Upper lobe of left lung (tissue), 6 donors: ENCODE measurements at places on chromosomes 5 and 9. TPM values are rescaled to one million over a fixed set of nuclear protein-coding genes. Genes with fewer than 3 reads are reported as not detected.

- H3K27me3 ChIP-seq = no peaks in the 10 kb centered on the region
- H3K27ac ChIP-seq = no peak overlapping the region
- no peak overlapping the region for H3K4me3 ChIP-seq
- DNase-seq = no peak
These were observed 34.3 kb downstream of the ZNF462 start for GRCh38 chr9:106897236-106897635.

Gene SAPCD2
- total RNA-seq = 0.69 TPM

DNA sequence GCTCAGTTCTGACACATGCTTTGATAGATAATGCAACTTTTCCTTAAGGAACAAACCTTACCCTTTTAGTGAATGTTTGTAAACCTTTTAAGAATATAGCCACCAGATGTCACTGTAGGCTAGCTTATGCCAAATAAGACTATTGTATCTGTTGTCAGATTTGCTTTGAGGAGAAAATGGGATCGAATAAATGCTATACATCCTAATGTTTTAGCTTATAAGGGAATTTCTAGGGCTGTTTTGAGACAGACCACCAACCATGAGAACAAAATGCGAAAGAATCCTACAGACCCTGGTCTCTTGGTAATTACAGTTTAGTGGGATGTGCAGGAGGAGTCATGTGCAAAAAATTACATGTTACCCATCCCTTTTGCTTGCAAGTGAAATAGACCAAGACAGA lies 127.6 kb upstream of the NMUR2 start:
- H3K27ac ChIP-seq = no peak overlapping the region
- no peaks in the 10 kb centered on the region for H3K36me3 ChIP-seq
- H3K4me3 ChIP-seq = no peak overlapping the region
- no peaks in the 10 kb centered on the region for H3K4me1 ChIP-seq
- DNase-seq = no peak

GRCh38 chr9:83299571-83299970 lies 236.6 kb upstream of the RASEF start:
- no peak for DNase-seq
- no peaks in the 10 kb centered on the region for H3K4me1 ChIP-seq
- H3K27ac ChIP-seq = no peak overlapping the region

Gene IL3
- total RNA-seq = not detected

GRCh38 chr5:125413496-125414274 lies 667.2 kb upstream of the ZNF608 start:
- no peak for DNase-seq
- H3K27me3 ChIP-seq = no peaks in the 10 kb centered on the region
- H3K36me3 ChIP-seq = no peaks in the 10 kb centered on the region

Gene CCL27
- total RNA-seq = not detected

DNA sequence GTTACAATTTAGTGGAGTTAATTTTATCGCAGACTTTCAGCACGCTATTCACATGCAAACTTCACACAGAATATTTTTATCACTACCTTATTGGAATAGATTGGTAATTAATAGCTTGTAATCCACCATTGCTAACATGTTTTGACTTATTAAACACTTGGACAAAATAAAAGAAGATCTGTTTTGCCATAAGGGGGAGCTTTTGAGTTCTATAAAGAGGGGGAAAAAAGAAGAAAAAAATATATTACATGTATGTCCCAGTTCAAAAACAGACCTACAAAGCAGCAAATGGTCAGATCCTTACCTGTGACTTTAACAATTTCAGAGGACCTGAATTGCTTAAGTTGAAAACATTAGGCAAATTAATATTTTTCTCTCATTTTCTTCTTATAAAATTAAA lies 1.2 kb upstream of the PAPPA start:
- DNase-seq = no peak
- H3K4me1 ChIP-seq = peaks cover 24% of the 10 kb centered on the region
- H3K4me3 ChIP-seq = no peak overlapping the region
- H3K27me3 ChIP-seq = peaks cover 5% of the 10 kb centered on the region

DNA sequence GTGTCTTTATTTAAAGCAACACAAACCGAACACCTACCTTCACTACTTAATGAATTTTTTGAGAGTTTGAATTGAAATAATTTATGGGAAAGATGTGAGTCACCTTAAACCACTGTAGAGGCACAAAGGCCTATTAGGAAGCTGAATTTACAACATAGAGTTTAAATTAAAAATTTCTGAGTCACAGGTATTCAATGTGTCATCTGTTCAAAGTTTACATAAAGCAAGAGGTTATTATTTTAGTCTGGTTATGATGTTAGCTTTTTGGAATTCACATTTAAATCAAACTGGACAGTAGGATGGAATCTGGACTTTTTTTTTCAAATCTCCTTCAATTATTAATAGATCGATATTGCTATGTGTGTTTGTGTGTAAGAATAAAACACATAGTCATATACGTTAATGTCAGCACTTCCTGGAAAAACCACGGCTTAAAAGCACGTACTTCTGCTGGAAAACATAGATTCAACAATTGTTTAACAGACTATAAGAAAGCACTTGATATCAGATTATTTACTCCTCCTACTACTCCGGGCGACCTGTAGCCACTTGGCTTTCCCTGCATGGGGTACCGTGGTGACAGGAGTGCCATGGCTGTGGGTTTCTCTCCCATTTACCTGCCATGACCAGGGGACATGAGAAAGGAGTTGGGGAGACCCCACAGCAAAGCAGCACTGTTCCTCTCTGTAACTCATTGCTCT lies 638.6 kb downstream of the SEMA5A start:
- no peaks in the 10 kb centered on the region for H3K4me1 ChIP-seq
- H3K27ac ChIP-seq = no peak overlapping the region
- H3K36me3 ChIP-seq = no peaks in the 10 kb centered on the region

DNA sequence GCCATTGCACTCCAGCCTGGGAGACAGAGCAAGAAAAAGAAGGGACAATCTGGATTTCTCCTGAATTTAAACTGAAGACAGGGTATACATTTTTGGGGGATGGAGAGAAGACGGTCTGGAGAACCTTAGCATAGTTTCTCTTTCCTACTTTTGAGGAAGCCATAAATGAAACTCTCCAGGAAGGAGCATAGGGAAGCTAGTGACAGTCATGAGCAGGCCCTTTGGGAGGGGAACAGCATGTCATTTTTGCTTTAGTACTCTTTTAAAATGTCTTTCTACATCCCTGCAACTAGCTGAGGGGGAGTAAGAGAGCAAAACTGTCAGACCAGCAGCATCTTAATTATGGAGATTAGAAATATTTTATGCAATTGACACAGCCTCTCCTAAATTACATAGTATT lies 8.2 kb upstream of the SLC44A1 start:
- no peaks in the 10 kb centered on the region for H3K36me3 ChIP-seq
- no peaks in the 10 kb centered on the region for H3K4me1 ChIP-seq
- DNase-seq = no peak

DNA sequence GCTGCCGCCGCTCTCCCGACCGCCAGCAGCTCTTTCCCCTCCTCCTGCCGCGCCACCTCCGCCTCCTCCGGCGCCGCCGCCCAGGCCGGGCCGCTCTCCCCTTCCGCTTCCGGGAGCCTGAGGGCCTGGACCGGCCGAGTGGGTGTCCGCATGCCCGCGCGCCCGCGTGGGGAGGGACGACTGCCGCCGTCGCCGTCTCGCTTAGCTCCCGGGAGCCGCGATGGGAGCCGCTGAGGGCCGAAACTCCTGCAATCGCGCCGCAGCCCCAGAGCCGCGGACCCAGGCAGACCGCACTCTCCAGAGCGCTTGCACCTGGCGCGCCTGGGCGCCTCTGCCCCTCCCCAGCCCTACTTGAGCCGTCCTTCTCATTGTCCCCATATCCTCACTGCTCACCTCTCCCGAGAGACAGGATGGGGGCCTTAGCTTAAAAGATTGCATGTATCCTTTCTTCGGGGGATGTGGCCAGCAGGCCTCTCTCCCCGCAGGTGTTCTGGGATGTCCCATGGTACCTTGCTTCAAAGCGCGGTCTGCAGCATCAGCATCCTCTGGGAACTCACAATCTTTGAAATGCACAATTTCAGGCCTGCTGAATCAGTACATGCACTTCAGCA lies at the start of gene ZDHHC21:
Gene ZDHHC21 (minus strand): TSS at position 182 of the 611 bp plus-strand sequence. CDS start 19,092 bp downstream, outside the sequence.
- H3K4me3 ChIP-seq = peak within 1 kb of the TSS; percentile 69
- H3K36me3 ChIP-seq = no peaks in the 10 kb centered on the region
- peak; percentile 75 for DNase-seq
- peak within 1 kb of the TSS; percentile 50 for H3K27ac ChIP-seq
- peaks cover 8% of the 10 kb centered on the region for H3K4me1 ChIP-seq

DNA sequence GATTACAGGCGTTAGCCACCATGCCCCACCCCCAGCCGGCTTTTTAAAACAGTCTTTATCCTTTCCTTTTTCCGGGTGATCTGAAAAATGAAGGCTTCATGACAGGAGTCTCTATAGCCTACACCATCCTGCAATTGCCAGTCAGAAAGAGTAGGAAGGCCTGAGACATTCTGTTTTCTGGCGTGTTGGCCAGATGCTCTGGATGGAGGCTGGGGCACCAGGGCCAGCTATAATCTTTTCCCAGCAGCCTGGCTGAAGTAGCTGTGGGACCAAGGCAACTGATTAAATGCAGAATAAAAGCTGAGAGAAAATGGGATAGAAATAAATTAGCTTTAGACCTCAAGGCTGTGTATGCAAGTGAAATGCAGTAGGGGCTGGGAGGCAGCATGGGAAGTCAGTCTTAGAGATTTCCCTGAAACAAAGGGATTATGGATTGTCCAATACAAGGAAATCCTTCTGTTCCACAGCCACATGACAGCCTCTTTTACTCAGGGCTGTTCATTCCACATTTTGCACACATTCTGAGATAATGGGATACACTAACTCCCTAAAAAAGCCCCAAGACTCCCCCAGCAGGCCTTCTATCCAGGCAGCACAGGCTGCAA lies 116.0 kb upstream of the LRRTM2 start:
- H3K27ac ChIP-seq = no peak overlapping the region
- H3K4me3 ChIP-seq = no peak overlapping the region
- DNase-seq = no peak
- H3K4me1 ChIP-seq = no peaks in the 10 kb centered on the region
- H3K27me3 ChIP-seq = no peaks in the 10 kb centered on the region
- no peaks in the 10 kb centered on the region for H3K36me3 ChIP-seq

GRCh38 chr9:7055171-7055903 lies 297.6 kb downstream of the KDM4C start:
- no peak overlapping the region for H3K27ac ChIP-seq
- H3K27me3 ChIP-seq = no peaks in the 10 kb centered on the region
- no peak for DNase-seq

DNA sequence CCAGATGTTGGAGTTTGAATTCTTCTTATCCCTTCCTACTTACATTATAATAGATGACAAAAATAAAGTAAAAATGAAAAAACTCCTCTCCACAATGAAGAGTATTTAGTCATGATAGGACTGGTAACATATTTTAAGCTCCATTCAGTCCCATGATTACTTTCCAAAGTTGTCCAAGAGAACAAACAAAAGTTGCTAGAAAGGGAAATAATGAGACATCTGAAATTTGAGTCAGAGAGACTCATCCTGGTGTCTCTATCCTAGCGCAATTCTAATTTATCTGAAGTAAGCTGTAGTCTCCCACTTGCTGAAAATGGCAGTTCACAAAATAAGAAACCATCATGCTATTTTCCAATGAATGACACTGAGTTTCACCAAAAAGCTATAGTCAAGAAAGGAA lies 152.2 kb downstream of the BNC2 start:
- H3K4me3 ChIP-seq = no peak overlapping the region
- no peaks in the 10 kb centered on the region for H3K4me1 ChIP-seq
- DNase-seq = no peak
- H3K27me3 ChIP-seq = no peaks in the 10 kb centered on the region

Gene SLC1A3
- 22.4 TPM for total RNA-seq

DNA sequence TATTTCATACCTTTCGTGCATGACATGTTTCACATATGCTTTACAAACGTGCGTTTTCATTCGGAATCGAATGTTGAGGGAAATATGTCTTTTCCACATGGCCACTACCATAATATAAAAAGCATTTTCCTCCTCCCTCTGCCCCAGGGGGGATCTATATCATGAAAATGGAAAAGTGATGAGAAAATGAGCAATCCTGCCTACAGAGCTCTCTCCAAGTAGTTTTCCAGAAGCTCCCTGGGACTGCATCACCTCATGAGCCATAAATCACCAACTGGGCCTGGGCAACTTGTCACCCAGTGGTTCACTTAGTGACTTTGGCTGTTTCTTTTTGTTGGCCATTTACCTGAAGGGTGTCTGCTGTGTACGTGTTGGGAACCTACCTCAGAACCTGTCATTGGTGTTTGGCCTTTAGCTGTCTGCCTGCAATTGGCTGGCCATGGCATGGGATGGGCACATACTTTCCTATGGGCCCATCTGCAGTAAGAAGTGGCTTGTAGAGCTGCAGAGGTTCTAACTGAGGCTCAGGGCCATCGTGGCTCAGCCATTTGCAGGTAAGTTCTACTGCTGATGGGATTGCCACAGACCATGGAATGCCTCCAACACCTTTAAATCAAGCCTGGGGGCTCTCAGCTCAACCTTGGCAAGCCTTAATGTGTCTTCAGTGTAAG lies 9.5 kb upstream of the TIFAB start:
- DNase-seq = no peak
- no peak overlapping the region for H3K27ac ChIP-seq
- no peaks in the 10 kb centered on the region for H3K36me3 ChIP-seq
- no peaks in the 10 kb centered on the region for H3K27me3 ChIP-seq

DNA sequence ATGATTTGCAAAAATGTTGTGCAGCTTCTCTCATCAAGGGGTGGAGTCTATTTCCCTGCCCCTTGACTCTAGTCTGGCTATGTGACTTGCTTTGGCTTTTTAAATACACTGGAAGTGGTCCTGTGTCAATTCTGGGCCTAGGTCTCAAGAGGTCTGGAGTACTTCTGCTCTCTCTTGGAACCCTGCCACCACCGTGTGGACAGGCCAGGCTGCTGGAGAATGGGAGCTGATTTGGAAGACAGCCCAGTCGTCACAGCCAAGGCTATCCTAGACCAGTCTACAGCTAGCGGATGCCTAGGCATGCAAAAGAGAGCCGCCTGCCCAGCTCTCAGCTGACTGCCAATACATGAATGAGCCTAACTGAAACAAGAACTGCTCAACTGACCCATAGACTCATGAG lies 56.7 kb upstream of the CLINT1 start:
- no peaks in the 10 kb centered on the region for H3K27me3 ChIP-seq
- no peaks in the 10 kb centered on the region for H3K36me3 ChIP-seq
- DNase-seq = no peak

Gene ZBED3
- 9.4 TPM for total RNA-seq

Gene LCN9
- not detected for total RNA-seq

- H3K4me3 ChIP-seq = no peak overlapping the region
- H3K36me3 ChIP-seq = no peaks in the 10 kb centered on the region
- H3K4me1 ChIP-seq = no peaks in the 10 kb centered on the region
These were observed 527.0 kb upstream of the TUSC1 start for GRCh38 chr9:26205261-26205660.

Gene DNAH5
- 16.8 TPM for total RNA-seq

DNA sequence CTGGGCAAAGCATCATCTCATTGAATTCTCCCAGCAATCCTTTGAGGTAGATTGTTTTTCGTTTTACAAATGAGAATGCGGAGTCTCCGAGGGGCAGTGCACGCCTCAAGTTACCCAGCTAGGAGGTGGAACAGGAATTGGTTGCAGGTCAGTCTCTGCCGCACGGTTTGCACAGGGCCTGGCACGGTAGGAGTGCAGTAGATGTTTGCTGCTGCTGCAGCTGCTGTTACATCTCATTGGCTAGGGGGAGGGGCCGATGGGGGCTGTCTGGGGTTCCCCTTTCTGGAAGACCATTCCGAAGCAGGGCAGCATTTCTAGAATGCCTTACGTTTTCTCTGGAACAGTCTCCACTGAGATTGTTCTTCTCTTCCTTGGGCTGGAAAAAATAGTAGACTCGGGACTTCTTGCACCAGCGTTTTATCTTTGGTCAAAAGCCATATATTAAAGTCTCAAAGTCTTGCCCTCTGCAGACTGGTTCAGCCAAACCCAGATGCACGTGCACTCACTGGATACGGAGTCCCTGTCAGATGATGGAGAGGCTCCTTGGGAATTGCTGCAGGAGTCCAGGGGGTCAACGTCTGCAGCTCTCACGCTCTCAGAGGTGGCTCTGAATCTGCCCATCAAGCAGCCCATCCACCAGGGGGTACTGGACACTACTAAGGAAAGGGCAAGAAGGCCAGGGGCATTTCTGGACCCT lies 1.2 kb downstream of the USP20 start:
- no peak for DNase-seq
- H3K4me1 ChIP-seq = peaks cover 27% of the 10 kb centered on the region
